ENCODE measurements at places on chromosomes 3 and 15.
A peak's percentile ranks its signal among the peaks of the same experiment; 100 is the strongest.

DNA sequence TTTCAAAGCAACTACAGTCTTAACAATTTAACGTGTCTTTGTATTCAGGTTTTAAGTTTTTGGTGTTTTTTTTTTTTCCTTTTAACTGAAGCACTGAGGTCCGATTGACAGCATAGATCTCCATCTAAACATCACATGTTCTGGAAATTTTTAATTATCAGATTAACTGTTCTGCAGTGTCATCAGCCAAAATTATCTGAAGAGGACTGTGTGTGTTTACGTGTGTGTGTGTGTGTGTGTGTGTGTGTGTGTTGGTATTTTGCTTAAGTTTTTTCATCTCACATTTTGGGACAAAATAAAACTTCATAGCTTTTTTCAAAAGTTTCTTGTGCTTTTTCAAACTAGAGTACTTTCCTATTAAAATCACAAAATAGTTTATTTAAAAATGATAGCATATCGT is 1.8 kb downstream of the PIK3CA start:
- no peak for DNase-seq

GRCh38 chr3:51082363-51082762 is 302.7 kb upstream of the MANF start:
- no peak for DNase-seq

- peak; percentile 90 for DNase-seq
Measured at GRCh38 chr15:40367686-40368611, 9.9 kb downstream of the DISP2 start.

DNA sequence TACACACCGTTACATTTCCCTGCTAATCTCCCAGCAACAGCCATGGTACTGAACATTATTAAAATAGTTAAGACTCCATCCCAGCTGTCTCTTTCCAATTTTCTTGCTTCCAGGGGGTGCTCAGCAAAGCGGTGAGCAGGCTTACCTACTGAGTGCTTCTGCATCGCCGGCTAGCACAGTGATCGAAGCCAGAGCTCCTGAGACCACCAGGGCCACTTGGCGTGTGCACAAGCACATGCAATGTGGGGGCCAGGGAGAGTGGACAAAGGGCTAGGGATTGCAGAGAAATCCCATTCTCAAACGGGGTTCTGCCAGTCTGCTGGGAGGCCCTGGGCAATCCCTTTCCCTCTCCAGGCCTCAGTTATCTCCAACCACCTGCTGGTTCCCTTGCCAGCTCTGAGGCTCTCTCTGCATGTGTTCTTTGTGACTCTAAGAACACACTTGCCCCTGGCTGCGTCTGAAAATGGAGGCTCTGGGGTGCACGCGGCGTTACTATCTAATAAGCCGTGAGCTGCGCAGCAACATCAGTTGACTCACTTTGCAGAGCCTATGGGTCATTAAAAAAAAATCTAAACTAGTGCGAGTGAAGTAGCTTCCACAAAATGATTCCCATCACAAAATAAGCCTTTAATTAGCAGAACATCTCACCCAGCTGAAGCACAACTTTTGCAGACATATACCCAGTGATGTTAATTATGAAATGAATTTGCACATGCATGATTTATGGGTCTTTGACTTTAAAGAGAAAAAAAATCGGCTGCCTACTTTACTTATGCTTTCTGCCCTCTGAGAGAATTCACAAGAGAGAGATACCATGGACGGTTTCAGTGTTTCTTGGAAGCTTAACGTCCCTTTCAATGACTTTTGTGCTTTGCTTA is 271.5 kb downstream of the TLE3 start:
- DNase-seq, result no peak

DNA sequence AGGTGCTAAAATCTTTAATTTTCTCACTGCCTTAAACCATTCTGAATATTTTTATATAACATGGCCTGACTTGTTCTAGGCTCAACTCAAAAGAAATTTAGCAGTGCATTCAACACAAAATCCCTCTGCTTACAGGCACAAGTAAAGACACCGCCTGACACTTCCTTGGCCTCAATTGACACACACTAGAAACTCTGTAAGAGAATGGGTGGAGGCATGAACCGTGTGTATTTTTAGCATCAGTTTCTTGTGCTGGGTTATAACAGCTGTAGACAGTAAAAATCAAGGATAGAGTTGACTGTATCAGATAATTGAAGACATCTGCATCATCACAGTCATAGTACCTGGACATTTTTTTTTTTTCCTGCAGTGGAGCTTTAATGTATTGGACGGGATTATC is 54.3 kb downstream of the SLC9A9 start:
- no peak for DNase-seq

DNA sequence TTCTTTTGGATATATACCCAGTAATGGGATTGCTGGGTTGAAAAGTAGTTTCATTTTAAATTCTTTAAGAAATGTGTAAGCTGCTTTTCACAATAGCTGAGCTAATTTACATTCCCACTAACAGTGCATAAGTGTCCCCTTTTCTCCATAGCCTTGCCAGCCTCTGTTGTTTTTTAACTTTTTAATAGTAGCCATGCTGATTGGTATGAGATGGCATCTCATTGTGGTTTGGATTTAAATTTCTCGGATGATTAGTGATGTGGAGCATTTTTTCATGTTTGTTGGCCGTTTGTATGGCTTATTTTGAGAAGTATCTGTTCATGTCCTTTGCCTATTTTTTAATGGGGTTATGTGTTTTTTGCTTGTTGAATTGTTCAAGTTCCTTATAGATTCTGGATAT is 444.3 kb upstream of the ATP11B start:
- DNase-seq, result no peak

GRCh38 chr3:136196401-136197158 is 445 bp upstream of the MSL2 start:
- DNase-seq, result peak; percentile 99

DNA sequence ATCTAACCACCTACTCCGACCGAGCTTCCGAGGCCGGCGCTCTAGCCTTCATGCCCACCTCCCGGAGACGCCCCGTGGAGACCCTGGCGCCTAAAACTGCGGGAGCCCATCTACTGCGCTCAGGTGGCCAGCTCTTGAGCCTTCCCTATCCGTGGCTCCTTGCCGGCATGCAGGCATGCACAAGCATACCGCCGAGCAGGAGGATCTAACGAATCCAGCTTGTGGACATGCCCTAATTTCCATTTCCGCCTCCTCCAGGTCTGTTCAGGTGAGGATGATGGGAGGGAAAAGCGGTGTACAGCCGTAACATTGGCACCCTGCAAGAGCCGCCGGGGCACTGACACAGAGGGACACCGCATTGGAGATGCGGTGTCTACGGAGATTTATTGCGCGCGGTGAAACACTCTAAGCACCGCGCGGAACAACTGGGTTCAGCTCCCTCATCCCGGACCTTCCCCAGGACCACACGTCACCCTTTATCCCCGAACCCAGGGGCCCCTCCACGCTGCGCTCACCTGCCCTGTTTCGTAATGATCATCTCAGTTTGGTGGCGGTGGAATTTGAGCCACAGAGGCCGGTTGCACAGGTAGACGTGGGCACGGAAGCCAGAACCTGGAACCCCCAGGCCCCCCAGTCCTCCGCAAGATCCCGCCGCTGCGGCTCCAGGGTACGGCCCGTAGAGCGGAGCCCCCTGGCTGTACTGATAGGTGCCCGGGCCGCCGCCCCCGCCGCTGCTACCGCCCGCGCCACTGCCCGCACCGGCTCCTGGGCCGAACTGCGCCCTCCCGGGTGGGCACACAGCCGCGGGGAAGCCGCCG is 1.0 kb downstream of the EOMES start:
- no peak for DNase-seq

DNA sequence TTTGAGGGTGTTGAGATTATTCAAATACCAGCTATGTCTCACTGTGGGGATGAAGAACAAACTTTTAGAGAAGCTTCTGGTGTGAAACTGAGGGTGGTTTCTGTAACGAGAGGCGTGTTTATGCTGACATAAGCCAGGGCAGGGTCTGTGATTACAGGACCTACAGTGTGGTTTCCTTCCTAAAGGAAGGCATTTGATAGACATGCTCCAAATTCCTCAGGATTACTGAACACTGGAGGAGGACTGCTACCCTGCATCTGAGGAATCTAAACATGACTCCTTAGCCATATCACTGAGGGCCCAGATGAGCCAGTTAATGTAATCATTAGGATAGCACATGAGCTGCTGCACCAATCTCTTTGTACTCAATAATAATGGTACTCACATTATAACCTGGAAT is 328.4 kb upstream of the UMPS start:
- DNase-seq, result no peak

GRCh38 chr3:123813876-123814275 is 70.3 kb downstream of the MYLK start:
- DNase-seq, result no peak

DNA sequence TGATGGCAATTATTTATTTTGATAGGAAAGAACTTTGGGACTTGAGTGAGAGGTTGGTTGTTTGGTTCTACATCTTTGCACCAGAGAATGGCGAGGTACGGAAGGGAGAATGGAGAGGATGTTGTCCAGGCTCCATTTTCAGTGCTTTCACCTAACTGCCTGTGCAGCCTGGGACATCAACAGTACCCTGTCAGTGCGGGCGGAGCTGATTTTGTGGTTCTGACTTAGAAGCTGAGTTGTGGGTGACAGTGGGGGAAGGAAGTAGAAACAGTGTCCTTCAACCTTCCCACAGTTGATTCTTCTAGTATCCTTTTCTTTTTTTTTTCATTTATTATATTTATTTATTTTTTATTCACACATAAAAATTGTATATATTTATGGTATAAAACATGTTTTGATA is 95.3 kb downstream of the TIGIT start:
- DNase-seq, result no peak

- peak; percentile 69 for DNase-seq
Measured at GRCh38 chr15:56244038-56244810, 545 bp upstream of the RFX7 start.

- DNase-seq, result no peak
Measured at GRCh38 chr15:101255051-101255395, 3.2 kb upstream of the CHSY1 start.

DNA sequence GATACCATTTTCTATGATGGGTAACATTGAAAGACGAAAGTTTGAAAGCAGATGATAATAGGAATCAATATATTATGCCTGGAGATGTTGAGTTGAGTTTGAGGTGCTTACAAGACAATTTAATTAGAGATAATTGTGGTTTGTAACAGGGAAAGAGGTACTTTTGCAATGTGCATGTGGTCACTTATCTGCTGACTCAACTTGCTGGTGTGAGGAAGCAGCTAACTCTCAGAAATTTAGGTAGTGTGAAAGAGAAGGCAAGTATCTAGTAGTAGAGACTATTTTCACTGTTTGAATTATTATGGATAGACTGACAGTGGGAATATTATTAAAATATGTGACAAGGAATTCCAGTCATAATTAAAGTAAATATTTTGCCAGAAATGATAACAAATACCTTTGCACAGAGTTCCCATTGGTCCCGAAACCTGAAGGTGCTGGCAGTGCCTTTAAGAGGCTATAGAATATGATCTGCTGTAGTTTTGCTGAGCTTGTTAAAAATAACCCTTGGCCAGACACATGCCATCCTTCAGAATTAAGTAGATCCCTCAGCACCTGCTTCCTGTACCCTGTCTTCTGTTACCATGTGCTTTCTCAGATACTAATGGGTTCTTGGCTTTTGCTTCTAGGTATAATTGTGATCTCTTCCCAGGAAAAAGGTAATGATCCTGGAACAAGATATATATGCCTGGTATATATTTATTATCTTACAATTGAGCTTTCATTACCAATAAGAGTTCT is 315.9 kb downstream of the BCHE start:
- DNase-seq, result no peak
